Right cardiac atrium (tissue), 5 donors: ENCODE measurements at places on chromosomes 5 and 9.

DNA sequence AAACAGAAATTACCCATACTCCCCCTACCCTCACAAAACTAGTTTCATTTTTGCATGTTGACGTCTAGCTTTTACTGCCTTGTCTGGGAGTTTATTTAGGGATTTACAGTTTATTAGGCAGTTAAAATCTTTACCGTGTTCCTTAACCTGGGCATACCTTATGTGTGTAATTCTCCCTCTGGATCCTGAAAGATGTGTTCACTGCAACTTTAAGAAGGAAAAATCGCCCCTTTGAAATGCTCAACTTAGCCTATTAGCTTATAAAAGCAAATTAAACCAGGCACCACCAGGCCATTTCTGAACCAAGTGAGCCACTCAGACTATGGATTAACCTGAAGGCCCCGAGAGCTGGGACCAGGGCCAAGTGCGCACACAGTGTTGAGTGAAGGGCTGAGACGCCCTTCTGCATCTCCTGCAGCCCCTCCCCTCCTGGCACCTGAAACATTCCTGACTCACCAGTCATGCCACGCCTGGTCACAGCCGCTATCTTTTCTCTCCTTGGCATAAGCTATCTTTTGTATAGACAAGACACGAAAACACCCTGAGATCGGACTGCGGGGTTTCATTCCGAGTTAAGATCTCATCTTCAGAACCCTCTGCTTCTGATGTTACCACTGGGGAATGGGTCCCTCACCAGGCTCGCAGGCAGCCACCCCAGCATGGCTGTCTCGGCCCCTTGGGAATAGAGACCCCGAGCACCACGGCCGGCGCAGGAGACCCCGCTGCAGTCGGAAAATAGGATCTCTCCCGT is 111.9 kb downstream of the ROR2 start:
- DNase-seq: peak; percentile 91

GRCh38 chr9:86546712-86547111 is 192.5 kb upstream of the TUT7 start:
- DNase-seq: no peak

- DNase-seq: no peak
Measured at GRCh38 chr5:55533521-55534435, 986 bp downstream of the PLPP1 start.

GRCh38 chr5:164013077-164013670 is 507.8 kb downstream of the MAT2B start:
- no peak for DNase-seq

DNA sequence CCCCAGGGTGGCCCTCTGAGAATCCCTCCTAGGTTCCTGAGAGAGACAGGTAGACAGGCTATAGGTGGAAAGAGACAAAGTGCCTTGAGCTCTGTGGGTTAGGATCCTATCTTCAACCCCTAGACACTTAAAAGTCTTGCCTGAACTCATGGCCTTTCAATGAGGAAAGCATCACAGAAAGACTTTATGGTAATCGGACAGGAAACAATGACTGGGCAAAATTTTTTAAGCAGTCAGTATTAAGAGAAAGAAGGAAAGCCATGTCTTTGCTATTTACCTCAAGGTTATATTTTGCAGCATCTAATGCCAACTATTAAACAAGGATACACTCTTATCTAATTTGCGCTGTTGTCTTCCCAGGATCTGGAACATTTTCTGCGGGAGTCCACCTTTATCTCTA is 93.2 kb downstream of the PCSK1 start:
- DNase-seq: no peak

- no peak for DNase-seq
Measured at GRCh38 chr9:114413861-114414301, 26.1 kb upstream of the AKNA start.

DNA sequence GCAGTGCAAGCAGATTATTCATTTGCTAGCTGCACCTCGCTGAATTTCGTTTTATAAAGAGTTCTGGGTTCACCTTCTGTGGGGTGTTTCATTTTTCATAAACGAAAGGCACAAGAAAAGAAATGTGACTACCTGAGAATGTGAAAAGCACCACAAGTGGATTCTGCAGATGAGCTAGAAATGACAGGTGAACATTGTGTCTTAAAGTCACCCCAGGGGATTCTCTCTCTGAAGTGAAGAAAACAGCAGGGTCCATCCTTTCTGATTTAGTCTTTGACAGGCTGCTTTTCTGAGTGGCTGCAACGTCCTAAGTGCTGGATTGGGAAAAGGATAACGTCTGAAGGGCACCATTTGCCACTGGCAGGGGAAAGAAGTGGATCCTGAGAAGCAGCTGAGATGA is 469.3 kb downstream of the SPATA31D1 start:
- no peak for DNase-seq

DNA sequence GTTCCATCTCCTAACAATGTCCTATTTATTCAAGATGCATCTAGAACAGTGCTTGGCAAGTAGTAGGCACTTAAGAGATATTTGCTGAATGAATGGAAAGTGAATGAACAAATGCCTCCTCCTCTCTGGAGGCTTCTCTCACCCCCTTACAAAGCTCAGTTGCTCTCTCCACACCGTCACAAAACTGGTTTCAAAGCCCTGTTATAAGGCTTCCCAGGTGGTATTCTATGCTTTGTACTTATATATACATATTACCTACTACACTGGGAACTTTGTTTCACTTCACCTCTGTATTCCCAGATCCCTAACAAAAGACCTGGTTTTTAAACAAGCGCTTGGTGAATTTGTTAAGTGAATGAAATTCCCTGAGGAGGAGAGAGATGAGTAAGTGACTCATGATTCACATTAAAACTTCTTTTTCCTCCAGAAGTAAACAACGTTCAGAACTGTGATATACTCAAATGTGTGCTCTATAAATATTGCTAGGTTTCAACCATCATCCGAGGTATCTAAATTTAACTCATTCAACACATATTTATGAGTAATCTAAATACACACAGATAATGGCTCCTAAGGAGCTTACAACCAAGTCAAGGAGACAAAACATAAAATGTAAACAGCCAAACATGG is 36.0 kb downstream of the DENND1A start:
- DNase-seq: no peak

DNA sequence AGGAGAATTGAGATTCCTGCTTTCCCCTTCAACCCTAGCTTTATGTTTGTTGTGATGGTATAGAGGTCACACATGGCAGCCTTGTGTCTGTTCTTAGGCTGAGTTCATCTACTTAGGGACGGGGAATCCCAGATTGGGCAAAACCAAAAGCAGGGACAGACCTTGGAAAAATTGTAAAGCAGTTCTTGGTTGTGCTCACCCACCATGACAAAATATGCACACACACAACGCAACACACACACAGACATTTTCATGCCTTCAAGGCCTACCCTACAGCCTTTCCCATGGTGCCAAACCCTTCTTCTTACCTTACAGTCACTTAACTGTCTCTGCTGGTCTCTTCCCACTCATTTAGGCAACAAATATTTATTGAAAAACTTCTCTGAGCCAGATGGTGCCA is 14.8 kb downstream of the PCDHGC5 start:
- DNase-seq: no peak

DNA sequence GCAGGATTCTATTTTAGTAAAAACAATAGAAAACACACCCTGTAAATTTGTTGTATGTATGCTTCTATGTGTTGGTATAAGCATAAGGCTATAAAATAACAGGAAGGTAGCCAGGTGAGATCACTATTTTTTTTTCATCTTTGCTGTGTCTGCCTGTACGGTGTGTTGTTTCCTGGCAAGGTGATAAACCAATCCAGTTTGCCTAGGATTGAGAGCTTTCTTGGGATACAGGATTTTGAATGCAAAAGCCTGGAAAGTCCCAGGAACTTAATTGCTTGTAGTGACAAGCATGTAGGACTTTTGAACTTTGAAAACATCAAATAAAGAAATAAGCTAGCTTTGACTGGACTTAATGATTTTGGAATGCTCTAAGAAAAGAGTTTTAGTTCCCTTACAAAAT is 83.3 kb upstream of the RORB start:
- DNase-seq: no peak

- no peak for DNase-seq
Measured at GRCh38 chr9:4617752-4618151, 44.3 kb upstream of the PLPP6 start.

- DNase-seq: peak; percentile 26
Measured at GRCh38 chr5:32852535-32852934, 141.4 kb downstream of the NPR3 start.

DNA sequence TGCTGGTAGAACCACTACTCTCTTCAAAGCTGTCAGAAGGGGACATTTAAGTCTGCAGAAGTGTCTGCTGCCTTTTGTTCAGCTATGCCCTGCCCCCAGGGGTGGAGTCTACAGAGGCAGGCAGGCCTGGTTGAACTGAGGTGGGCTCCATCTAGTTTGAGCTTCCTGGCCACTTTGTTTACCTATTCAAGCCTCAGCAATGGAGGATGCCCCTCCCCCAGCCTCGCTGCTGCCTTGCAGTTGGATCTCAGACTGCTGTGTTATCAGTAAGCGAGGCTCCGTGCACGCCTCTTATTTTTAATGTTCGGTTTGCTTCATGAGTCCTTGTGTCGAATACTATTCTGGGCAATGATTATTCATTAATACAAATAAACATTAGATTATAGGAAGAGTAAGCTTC is 3.1 kb upstream of the SLC27A6 start:
- peak; percentile 17 for DNase-seq

DNA sequence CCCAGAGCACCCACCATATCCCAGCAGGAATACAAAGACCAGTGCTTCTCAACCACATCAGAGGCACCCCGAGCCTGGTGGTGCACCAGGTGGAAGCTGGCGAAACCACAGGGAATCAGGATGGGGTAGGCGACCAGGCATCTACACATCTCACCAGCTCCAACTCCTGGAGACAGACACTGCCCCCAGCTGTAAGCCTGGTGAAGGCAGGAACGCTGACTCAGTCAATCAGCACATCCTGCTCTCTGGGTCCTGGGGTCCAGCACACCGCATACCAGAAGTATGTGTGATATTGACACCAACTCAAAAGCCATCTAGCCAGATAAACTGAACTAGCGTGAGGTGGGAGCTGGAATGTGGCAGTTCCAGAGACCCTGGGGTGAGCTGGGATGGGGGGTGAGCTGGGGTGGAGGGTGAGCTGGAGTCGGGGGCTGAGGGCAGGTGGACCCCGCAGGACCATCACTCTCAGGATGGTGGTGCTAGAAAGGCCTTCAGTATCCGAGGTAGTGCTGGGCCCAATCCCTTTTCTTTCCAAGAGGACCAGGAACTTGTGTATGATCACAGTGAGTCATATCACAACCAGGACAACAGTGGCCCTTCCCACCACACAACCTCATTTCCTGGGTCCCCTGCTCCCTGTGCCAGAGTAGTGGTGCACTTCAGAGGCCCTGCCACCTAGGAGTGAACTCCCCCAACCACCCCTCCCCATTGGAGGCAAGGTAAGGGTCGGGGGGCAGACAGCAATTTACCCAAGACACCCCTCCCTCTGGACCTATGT is 2.5 kb downstream of the DBN1 start:
- DNase-seq: no peak

GRCh38 chr9:77956555-77956954 is 75.1 kb downstream of the GNAQ start:
- DNase-seq: no peak

- DNase-seq: no peak
Measured at GRCh38 chr5:128422612-128423011, 115.4 kb downstream of the FBN2 start.

GRCh38 chr9:136545692-136545964 is 220 bp downstream of the NOTCH1 start:
- no peak for DNase-seq

- DNase-seq: no peak
Measured at GRCh38 chr5:149611326-149611725, 30.0 kb downstream of the ARHGEF37 start.
